ENCODE measurements at places on chromosomes 6 and 20. TPM values are rescaled to one million over a fixed set of nuclear protein-coding genes. Genes with fewer than 3 reads are reported as not detected.

The CLPSL1 gene
- not detected for total RNA-seq

The FOXA2 gene
- not detected for total RNA-seq

The ISM1 gene
- total RNA-seq, result not detected

The RAMACL gene
- 4.6 TPM for total RNA-seq
